T47D (cell line): ENCODE measurements at places on chromosomes 16 and 17.
A peak's percentile ranks its signal among the peaks of the same experiment; 100 is the strongest.

DNA sequence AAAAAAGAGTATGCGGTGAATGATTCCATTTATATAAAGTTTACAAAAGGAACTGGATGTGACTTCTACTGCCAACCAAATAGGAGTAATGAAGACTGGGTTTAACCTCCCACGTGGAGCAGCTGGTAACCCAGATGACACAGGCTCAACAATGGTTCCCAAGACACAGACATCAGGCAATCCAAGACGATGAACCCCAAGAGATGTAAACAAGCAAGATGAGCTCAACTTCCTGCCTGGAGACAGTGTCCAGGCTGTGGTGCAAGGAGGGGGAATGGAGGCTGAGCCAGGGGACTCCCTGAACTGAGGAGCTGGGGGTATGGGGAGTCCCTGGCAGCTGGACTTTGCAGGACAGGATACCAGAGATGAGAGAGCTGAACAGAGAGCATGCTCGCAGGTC, 104.7 kb downstream of the LITAF start:
- no peak for DNase-seq

DNA sequence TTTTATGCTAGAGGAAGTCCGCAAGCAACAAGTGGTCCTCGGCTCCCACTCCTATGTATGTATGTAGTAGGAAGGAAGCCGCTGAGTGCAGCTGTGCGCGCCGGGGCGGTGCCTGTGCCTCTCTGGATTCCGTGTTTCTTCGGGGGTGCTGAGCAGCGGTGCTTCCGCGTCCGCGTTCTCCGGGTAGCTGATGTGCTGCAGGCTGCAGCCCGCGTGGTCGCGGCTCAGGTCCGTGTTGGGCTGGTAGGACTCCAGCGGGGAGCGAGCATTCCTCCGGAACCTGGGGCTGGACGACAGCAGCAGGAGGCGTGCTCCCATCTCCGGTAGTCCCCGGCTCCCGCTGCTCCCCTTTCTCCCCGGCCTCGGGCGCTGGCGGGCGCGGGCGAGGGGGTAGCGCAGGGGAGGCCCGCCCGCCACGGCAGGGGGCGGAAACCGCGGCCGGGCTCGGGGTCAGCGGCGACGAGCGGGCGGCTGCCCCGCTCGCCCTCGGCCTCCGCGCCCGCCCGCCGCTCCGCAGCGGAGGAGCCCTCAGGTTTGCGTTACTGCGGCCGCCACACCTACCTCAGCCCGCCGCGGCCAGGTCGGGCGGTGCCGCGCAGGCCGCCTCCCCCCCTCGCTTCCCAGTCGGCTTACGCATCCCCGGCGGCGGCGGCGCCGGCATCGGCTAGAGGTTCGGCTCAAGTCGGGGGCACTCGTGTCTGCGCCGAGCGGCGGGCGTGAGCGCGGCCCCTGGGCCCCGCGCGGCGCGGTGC, 487 bp downstream of the C17orf67 start:
- DNase-seq, result peak; percentile 63

DNA sequence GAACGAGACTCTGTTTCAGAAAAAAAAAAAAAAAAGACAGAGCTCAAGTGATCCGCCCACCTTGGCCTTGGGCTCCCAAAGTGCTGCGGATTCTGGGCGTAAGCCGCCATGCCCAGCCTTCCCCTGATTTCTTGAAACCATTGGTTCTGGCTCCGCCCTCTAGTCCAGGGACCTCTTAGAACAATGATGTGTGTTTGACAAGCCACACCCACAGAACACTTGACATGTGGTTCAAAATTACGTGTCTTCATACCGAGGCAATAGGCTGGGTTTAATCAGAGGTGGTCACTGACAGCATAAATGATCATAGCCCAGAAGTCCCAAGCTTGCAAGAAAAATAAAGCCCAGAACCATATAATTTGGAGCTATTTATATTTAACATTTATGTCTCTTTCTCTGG, 23.0 kb downstream of the KNOP1 start:
- DNase-seq, result no peak

DNA sequence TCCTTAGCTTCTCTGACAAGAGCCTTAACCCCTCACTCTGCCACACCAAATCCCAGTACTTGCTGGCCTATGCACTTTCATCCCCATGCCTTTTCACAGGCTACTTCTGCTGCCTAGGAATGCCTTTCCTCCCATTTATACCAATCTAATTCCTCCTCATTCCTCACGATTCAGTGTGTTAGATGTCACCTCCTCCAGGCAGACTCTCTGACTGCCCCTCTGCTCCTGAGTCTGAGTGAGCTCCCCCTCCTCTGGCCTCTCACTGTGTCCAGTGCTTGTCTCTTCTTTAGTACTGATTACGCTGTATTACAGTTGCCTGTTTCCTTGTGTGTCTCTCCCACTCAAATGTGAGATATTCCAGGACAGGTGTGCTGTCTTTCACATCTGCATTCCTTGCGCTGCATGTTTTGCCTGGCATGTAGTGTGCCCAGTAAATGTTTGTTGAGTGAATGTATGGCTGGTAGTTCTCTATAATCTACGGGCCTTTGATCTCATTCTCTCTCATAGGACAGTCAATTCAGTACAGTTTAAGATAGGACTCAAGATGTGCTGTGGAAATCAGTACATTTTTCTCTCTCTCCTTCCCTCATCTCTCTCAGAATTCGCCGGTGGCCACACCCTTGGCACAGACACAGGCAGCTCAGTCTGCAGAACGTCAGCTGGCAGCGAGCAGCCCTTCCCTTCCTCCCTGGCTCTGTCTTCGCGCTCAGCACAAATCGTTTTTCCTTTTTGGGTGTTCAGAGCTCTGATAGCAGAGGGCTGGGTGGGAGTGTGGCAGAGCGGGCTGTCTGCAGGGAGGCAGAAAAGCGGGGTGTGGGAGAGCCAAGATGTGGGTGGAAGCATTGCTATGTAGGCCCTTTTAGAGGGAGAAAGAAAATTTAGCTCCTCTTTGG, 18.5 kb downstream of the ARL4D start:
- no peak for DNase-seq

DNA sequence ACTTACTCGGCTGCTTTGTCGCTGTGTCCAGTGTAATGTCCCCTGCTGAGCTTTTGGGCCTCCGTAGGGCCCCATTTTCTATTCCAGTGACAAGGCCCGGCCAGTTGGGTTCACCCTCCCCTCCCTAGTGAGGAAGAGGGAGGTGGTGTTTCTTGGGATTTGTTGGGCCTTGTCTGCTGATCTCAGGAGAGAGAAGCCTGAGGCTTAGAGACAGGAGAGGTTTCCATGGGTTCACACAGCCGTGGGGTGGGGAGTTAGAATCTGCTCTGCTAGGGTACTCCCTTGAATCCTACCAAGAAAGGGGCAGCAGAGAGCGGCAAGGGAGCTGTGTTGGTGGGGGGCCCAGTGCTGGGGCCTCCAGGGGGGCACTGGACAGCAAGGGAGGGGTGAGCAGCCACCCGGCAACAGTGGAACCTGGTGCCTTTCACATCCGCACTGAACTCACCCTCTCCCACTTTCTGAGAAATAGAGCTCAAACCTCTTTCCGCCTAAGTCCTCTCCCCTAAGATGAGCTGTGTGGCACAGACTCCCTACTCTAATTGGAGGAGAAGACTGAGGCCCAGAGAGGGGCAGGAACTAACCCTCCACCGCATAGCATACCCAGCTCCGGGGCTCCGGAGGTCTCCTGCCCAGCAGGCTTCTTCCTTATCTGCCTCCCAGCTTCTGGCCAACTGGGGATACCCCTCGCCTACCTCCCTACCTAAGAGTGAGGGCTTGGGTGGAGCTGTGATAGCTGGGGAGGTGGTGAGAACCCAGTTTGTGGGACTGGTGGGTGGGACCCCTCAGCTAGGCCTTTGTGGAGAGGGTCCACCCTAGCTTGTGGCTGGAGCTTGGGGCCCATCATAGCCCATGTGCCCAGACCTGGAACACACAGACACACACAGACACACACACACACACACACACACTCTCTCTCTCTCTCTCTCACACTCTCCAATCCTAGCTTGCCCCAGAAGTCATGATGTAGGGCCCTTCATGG, 6.8 kb downstream of the TBKBP1 start:
- DNase-seq, result no peak

DNA sequence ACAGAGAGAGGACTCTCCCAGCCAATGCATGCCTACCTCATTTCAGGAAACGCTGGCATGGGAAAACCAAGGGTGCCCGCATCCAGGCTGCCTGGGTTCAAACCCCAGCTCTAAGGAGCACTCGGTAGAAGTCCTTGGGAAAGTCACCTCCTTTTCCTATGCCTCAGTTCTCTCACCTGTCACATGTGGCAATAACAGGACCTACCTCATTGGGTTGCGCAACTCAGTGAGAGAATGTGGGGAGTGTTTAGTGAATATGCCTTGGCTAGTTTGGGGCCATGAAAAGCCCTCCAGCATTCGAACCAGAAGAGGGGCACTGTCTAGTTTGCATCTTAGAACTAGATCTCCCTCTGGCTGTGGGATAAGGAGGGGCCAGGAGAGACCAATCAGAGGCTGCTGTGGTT, 9.0 kb upstream of the NXPH3 start:
- DNase-seq, result no peak

DNA sequence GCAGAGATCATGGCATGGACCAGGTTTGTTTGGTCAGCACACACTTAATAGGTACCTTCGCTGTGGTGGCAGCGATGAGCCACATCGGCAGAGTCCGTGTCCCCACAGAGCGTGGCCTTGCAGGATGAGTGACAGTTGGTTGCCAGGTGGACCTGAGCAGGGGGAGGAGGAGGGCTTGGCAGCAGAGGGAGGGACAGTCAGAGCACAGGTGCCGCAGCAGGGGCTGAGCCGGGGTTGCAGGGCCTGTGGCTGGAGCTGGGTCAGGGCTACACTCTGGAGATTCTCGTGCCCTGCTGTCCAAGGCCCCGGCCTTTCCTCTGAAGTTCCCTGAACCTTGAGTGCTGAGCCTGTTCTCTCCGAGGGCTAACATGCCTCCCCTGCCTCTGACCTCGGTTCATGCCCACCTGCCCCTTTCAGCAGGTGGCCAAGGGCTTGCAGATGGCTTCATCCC, 24.8 kb downstream of the POLR3E start:
- no peak for DNase-seq

- no peak for DNase-seq
These were observed 63.1 kb upstream of the BCO1 start for GRCh38 chr16:81175325-81175891.

- DNase-seq, result no peak
These were observed 110.2 kb downstream of the COPRS start for GRCh38 chr17:31748881-31749280.

GRCh38 chr16:4868026-4868425, 20.7 kb downstream of the UBN1 start:
- no peak for DNase-seq

DNA sequence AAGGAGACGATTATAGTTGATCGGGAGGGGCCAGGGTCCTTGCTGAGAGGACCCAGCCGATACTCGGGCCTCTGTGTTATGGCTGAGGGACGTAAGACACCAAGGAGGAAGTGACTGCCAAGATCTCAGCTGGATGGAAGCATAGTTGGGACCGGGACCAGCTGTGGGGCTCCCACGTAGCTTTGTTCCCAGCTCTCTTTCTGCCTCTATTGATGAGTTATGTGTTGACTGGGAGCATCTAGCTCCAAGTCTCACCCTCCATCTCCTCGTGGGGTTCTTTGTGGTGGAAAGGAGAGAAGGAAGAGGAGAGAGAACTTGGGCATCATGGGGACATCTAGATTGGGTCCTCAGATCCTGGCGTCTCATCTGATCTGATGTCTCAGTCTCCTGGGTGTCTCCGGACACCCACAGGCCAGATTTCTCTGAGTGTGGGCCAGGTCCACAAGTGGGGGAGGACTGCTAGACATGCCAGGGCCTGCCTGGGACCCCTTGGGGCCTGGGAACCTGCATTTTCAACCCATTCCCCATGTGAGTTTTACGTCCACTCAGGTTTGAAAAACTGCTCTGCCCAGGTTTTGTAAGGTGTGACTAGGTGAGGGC, 1.0 kb downstream of the MGRN1 start:
- peak; percentile 37 for DNase-seq

DNA sequence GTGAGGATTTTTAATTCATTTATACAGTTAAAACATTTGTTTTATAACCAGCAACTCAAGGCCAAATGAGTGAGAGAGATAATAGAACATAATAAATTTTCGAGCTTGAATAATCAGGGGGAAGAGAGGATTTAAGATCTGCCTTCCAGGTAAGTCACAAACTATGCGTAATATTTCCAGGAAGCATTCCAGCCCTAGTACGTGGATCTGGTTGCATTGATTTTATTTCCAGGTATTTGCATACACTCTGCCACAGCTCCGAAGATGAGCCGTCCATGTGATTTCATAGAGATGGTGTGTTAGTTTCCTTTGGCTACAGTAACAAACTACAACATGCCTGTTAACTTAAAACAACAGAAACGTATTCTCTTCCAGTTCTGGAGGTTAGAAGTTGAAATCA, 3.5 kb downstream of the DYNLRB2 start:
- DNase-seq, result no peak

- no peak for DNase-seq
These were observed 599.1 kb upstream of the SOX9 start for GRCh38 chr17:71521724-71522123.

- no peak for DNase-seq
These were observed at the start of gene TLCD3B for GRCh38 chr16:30030841-30031413. TLCD3B (minus strand) TSS chr16:30031271; CDS start chr16:30030527, 744 bp downstream.

DNA sequence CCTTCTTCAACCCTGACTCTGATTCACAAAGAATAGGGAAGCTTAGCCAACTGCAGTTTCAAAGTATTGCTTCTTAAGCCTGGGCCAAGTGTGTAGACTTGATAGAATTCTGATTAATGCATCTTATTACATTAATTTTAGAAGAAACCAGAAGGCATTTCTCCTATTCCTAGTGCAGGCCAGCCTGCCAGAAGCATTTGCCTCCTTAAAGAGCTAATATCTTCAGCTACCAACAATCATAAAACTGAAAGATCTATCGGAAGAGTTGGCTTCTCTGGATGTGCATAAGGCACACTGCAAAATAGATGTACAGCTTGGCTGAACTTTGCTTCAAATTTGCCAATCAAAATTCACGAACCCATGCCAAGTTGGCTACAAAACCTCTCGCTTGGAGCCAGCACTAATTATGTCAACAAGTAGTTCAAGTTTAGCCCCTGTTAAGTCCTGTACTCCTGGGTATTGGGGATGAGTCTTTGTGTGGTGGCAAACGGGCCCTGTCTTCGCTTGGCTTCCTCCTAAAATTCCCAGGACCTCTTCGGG, 717.8 kb downstream of the WWOX start:
- no peak for DNase-seq

DNA sequence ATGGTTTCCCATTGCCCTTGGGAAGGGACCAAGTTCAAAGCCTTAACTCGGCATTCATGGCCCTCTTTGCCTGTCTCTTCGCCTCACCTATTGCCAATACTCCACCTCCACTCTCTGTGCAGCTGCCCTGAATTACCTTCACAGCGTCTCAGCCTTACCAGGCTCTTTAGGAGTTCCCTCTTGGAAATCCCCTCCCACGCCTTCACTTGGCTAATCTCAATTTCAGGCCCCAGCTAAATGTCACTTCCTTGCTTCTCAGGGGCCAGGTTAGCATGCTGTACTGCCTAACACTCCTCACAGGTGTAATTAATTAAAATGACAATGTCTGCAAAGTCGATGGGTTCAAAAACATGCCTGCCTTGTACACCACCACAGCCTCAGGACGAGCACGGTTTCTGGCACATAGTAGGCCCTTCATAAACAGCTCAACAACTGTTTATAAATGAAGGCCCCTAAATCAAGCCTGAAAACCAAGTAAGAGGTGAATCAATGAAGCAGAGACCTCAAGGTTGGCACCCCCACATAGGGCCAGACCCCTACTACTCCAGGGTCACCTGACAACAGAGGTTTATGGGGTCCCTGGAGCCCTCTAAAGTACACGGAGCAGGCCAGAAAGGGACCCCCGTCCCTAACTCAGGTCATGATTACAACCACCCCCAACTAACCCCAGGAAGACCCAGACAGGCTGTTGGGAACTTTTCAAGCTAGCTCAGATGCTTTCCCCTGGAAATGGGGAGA, 11.2 kb upstream of the EEF2K start:
- DNase-seq, result no peak
